8988T (cell line): ENCODE measurements at places on chromosomes 13 and 19.
A peak's percentile ranks its signal among the peaks of the same experiment; 100 is the strongest.

DNA sequence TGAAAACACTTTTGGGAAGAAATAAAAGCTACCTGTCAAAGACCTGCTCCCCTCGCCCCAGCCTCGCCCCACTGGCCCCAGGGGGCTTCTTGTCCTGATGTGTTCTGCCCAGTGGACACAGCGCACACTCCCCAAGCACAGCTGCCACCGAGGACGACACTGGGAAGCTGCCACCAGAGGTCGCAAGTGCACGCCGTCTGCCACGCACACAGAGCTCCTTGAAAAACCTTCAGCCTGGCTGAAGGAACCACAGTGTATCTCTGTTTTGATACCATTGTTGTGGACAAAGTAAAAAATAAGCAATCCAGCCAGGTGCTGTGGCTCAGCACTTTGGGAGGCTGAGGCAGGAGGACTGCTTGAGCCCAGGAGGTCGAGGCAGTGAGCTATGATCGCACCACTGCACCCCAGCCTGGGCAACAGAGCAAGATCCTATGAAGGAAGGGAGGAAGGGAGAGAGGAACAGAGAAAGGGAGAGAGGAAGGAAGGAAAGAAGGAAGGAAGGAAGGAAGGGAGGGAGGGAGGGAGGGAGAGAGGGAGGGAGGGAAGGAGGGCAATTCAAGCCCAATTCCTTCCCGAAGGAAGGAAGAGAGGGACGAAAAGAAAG lies 57.3 kb downstream of the CEBPG start:
- peak; percentile 89 for DNase-seq

- DNase-seq = no peak
Observed at GRCh38 chr13:34070006-34070405, 252.1 kb downstream of the RFC3 start.

- DNase-seq = no peak
Observed at GRCh38 chr19:41376241-41376997, at the start of gene TMEM91. Gene TMEM91, plus strand, starts transcription at chr19:41376533. Its CDS starts 1,777 bp downstream, at chr19:41378310.

DNA sequence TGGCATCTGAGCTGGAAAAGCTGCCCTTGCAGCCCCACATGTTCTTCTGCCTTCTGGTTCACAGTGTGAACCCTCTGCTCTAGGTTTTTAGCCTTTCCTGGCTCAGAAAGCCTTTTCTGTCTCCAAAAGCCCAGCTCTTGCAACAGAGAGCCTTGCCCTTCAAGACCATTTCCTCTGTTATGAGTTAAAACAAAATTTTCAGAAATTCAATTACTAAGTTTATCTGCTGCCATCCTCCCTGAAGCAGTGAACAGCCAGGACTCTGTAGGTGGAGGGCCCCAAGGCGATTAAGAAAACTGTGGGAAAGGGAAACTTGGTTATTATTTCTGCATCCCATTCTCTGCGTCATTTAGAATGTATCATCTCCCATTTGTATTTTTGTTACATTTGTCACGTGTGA lies 18.8 kb downstream of the FAM124A start:
- no peak for DNase-seq

GRCh38 chr13:43574605-43575004 lies 212.2 kb downstream of the ENOX1 start:
- DNase-seq = no peak

- DNase-seq = no peak
Observed at GRCh38 chr13:102935896-102936321, 90.1 kb downstream of the ERCC5 start.

DNA sequence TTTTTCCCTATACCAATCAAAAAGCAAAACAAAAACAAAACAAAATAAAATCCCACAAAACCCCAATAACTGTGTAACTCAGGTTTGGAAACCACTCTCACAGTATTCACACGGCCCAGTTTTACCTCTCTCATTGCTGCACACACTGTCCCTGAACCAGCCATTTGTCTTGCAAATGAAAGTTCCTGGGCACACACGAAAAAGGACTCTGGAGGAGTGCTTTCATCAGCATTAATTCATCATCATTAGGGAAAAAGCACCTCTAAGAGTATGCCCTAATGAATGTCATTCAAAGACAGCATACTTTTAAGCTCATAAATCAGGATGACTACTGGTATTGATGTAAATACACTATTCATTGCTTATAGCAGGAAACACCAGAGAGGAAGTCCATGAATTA lies 306.3 kb downstream of the DNAJC15 start:
- no peak for DNase-seq

GRCh38 chr19:33343859-33344572 lies 29.5 kb upstream of the CEBPG start:
- DNase-seq = no peak

- no peak for DNase-seq
Observed at GRCh38 chr19:4467835-4468234, 4.3 kb upstream of the HDGFL2 start.

GRCh38 chr19:30547246-30547645 lies 175.1 kb downstream of the ZNF536 start:
- no peak for DNase-seq

DNA sequence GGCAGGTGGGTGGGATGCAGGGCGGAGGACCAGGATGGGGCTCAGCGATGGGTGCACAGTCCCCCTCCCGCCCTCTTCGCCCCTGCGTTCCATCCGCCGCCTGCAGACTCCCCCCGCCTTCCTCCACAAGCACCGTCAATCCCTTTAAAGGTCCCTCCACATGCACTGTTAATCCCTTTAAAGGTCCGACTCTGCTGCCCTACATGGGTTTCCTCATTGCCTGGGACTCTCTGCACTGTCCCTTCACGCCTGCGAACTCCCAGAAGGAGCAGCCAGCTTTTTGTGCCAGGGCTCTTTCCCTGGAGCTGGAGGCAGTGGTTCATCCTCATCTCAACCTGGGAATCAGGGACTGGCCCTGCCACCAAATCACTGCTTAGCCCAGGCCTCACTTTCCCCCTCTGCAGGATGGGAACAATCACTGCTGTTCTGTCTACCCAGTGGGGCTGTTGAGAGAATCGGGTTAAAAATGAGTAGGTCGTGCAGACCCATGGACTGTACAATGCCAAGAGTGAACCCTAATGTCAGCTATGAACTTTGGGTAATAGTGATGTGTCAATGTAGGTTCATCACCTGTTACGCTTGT lies 20.4 kb downstream of the ZNF574 start:
- DNase-seq = no peak

- DNase-seq = no peak
Observed at GRCh38 chr19:16369664-16370576, 45.3 kb downstream of the KLF2 start.

- DNase-seq = no peak
Observed at GRCh38 chr13:101025925-101026324, 351.3 kb upstream of the TMTC4 start.

GRCh38 chr13:98466634-98467236 lies 110.2 kb downstream of the STK24 start:
- DNase-seq = peak; percentile 66

- no peak for DNase-seq
Observed at GRCh38 chr13:47288546-47288945, 391.7 kb upstream of the HTR2A start.

DNA sequence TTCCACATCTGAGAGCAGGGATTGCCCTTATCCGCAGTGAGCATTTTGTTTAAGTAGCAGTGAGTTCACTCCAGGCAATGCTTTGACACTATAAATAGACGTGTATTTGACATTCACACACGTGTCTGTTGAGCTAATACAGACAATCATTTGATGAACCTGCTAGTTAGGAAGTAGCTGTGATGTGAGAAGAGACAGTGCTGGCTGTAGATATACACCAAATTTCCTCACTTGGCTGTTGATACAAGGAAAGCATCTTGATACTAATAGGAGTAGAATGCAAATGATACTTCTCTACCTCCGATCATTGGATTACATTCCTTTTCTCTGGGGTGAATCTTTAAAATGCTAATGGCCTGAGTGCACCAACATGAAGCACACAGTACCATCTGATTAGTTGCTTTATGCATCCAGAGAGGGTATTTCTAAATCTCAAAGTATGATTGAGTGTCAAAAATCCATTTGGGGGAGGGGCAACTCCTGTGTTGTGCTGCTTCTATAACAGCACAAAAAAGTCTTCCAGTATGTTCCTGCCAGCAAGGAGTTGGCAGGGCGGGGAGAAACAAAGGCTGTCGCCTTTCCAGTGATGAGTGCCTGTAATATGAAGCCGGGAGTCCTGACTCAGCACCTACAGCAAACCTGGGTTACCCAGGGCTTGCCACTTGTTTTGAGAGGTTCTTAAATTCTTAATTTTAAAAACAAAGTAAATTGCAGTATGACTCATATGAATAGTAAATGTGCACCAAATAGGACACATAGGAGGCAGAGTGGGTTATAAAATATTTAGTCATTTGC lies 7.0 kb downstream of the CUL4A start:
- DNase-seq = peak; percentile 43

DNA sequence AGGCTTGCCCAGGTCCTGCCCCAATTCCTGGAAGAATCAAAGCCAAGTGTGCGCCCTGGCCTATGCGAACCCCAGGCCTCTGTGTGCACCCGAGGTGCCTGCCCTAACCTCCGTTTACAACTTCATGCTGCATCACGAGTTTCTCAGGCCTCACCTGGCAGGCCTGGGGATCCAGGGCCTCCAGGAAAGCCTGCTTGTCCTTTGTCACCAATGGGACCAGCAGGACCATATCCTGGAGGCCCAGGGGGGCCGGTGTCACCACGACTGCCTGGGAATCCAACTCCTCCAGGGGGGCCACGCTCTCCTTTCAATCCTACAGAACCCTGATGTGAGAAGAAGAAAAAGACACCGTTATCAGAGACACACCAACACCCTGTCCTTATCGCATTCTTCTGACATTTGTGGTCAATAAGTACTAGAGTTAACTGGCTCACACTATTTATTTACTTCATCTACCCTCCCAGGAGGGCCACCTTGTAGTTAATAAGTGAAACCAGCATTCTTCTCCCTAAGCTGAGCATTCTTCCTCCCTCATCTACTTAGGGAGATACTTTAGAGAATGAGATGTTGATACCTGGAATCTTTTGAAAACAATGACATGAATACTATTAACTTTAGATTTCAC lies 120.6 kb downstream of the COL4A1 start:
- no peak for DNase-seq

DNA sequence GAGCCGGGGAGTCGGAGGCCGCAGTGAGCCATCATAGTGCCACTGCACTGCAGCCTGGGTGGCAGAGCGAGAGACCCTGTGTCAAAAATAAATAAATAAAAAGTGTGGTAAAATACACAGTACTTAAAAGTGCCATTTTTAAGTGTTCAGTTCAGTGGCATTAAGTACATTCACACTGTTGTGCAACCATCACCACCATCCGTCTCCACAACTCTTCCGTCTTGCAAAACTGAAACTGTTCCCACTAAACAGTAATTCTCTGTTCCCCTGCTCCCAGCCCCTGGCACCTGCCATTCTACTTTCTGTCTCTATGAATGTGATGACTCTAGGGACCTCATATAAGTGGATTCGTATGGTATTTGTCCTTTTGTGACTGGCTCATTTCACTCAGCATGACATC lies 13.3 kb downstream of the SLC25A42 start:
- DNase-seq = no peak

- DNase-seq = no peak
Observed at GRCh38 chr19:18322318-18322758, 538 bp downstream of the LSM4 start.

GRCh38 chr19:32219881-32220472 lies 125.4 kb upstream of the ZNF507 start:
- no peak for DNase-seq

DNA sequence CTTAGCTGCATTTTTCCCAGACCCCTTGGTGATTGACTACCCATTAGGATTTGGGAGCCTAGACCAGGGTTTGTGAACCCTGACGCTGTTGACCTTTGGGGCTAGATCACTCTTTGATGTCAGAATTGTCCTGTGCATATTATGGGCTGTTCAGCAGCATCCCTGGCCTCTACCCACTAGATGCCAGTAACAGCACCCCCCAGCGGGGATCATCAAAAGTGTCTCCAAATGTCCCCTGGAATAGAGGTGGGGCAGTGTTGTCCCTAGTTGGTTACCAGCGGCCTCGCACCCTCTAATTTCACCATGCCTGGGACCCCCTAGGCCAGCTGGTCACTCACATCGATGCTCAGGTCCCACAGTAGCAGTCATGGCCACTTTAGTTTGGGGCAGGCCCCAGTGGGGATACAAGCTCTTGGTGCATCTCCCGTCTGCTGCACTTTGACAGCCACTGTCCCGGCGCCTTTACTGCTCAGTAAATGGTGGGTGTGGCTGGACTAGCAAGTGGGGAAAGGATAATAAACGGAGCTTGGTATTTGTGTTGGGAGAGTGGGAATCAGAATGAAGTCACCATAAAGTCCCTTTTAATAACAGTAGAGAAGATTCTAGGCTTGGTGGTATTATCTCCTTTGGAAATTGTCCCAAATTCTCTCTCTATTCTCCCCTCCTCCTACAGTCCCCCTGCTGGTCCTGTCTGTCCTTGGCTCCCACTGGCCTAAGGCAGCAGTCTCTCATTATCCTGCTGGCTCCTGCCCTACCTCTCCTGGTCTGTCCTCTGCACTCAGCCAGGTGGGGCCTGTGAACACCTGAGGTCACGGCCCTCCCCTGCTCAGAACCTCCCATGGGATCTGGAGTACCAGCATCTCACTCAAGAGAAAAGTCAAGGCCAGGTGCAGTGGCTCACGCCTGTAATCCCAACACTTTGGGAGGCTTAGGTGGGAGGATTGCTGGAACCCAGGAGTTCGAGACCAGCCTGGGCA lies 80.6 kb downstream of the SIPA1L3 start:
- no peak for DNase-seq

- DNase-seq = peak; percentile 73
Observed at GRCh38 chr19:3154957-3155736, 19.3 kb downstream of the GNA15 start.

- DNase-seq = no peak
Observed at GRCh38 chr13:113852536-113853517, 11.0 kb downstream of the GAS6 start.

DNA sequence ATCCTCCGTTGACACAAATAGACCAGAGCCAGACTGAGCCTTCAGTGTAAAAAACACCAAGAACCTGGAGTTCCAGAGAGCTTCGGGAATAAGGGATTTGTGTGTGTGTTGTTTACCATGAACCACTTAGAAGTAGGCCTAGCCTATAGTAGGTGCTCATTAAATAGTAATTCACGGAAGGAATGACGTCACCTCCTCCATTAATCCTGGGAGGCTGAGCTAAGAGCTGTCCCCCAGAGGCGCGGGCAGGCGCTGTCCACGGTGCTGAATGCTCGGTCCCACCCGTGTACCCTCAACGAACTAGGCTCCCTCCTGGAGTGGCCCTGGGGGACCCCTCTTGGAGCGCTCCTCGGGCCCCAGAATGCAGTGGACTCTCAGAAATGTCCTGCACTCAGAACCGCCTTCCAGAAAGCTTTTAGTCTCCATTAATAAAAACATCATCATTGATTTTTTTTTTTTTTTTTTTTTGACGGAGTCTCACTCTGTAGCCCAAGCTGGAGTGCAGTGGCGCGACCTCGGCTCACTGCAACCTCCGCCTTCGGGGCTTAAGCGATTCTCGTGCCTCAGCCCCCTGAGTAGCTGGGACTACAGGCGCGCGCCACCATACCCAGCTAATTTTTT lies 6.5 kb downstream of the UNC13A start:
- no peak for DNase-seq

- DNase-seq = no peak
Observed at GRCh38 chr19:19271828-19272599, 1.1 kb downstream of the TM6SF2 start.
